A549 (cell line): ENCODE measurements at places on chromosomes 4 and X.

- peak; percentile 5 for DNase-seq
These were observed 333.9 kb upstream of the FSTL5 start for GRCh38 chr4:162497564-162498167.

- no peak for DNase-seq
These were observed 25.2 kb downstream of the PPP1R2C start for GRCh38 chrX:42752730-42753129.

DNA sequence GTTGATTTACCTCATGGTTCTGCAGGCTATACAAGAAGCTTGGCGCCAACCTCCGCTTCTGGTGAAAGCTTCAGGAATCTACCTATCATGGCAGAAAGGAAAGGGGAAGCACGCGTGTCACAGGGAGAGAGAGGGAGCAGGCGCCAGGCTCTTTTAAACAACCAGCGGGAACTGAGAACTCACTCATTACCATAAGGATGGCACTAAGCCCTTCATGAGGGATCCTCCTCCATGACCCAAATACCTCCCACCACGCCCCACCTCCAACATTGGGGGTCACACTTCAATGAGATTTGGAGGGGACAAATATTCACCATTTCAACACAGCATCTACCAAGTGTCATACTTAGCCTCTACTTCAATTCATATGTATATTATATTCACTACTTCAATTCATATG, 18.8 kb upstream of the TBC1D8B start:
- DNase-seq: no peak

- peak; percentile 61 for DNase-seq
These were observed 1.8 kb downstream of the MAML3 start for GRCh38 chr4:140152013-140152703.
